ENCODE measurements at places on chromosomes 7 and 10. TPM values are rescaled to one million over a fixed set of nuclear protein-coding genes. Genes with fewer than 3 reads are reported as not detected.

DNA sequence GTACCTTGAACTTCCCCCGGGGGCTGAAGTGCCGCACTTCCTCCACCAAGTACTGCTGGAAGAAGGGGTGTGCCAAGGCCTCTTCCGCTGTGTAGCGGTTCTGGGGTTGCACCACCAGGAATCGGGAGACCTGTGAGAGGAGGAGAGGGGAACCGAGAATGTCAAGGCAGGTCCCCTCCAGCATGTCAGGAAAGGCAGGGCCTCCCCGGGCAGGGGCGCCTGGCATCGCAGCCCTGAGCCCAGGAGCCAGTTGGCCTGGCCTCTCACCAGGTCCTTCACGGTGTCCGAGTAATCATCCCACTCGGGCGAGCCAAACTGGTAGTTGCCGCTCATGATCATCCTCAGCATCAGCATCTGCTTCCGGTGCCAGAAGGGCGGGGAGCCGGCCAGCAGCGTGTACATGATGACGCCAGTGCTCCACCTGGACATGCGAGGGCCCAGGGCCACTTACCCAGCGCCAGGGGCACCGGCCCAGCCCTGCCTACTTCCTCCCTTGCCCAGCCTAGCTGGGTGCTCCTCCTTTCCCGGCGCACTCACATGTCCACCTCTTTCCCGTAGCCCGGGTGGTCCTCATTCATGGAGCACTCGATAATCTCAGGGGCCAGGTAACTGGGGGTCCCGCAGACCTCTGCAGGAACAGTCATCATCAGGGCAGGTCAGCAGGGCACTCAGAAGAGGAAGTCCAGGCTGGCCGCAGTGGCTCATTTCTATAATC, 11.0 kb downstream of the PHKG1 start:
- no peak for DNase-seq

DNA sequence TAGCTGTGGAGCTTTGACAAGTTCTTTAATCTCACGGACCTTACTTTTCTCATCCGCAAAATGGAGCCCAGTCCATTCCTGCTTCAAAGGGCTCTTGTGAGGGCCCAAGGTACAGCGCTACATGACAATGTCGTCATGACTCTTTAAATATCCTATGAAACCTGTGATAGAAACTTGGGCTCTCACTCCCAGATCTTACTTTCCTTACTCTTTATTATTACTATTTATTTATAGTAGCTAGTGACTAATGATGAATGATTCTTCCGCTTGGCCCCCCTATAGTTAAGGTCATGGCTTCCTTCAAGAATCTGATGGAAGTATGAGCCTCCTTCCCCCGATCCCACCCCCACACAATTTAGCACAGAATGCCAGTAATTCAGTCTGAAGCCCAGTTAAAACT, 41.9 kb downstream of the RBM20 start:
- no peak for DNase-seq

GRCh38 chr10:71946700-71947099, 17.5 kb upstream of the CHST3 start:
- DNase-seq = no peak

Gene NME8
- total RNA-seq = 0.06 TPM

DNA sequence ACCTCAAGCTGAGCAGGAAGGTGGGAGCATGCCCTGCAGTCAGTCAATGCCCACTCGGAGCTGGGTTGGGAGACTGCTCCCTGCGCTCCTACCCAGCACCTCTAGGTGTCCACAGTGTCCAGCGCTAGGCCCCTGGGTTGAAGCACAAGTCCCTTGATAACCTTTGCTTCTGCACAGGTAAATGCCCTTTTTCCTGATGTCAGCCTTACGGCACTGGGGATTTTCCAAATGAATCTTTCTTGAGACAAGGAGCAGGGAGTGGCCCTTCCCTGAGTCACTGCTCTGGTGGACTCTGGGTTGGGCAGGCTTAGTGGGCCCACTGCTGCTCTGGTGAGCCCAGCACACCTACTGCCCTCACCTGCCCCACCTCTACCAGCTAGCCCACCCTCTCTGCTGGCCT, 61.9 kb upstream of the OPN4 start:
- no peak for DNase-seq

DNA sequence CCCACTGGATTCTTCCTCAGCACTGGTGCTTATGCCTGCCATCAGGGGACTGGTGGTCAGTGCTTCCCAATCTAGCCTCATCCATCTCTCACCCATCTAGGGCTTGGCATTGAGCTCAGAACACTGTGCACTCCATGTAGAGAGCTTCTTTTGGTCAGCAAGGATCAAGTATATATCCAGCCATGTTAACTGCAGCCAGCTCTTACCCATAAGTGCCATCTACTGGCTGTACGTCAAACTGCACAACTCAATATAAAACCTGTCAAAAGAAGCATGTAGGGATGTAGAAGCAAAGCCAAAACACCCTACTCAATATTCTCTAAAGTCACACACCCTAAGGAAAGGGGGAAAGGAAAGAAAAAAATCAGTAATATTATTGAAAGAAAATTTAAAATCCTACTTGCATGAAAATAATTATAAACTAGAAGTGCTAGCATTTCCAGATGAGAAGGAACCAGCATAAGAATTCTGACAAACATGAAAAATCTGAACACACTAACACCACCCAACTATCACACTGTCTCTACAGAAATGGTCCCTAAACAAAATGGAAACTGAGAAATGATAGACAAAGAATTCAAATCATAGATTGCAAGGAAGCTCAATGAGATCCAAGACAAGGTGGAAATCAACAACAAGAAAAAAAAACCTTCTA, 531.1 kb upstream of the STEAP1 start:
- DNase-seq = peak; percentile 49

DNA sequence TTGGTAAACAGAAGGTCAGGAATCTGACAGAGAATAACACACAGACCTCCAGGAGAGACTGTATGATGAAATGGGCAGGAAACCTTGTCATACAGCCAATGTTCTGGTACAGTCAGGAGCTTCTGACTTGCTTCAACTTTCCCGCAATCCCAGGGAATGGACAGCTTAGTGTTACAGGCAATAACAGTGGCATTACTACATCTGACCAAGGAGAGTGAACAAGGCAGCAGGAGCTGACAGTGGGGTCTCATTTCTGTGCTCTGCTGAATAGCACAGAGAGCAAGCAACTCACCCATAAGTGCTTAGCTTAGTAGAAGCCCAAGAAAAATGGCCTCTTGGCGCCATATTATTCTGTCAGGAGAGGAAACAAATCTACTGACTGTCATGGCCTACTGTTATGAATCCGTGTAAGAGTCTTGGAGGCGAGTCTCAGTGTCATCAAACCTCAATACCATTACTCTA, 186.2 kb upstream of the MTPN start:
- no peak for DNase-seq

Gene PTPN20
- total RNA-seq = 0.42 TPM

Gene RARRES2
- total RNA-seq = 4.2 TPM

DNA sequence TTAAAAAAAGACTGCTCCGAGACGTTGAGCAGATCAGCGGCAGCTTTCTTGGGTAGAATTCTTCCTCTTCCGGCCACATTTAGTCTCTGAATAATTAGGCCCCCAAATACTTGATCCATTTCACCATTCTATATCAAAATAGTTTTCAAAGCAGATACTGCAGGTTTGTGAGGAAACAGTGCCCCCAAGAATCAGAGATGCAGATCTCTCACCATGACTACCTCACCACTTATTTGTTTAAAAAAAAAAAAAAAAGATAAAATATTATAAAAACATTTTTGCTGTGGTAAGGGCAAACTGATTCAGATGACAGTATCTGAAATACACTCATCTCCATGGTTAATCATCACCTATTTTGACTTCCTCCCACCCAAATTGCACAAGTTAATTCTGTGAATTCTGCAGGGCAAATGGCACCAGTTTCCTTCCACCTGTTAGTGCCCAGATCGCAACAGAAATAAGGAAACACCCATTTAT, 210.4 kb downstream of the FAM107B start:
- DNase-seq = no peak

DNA sequence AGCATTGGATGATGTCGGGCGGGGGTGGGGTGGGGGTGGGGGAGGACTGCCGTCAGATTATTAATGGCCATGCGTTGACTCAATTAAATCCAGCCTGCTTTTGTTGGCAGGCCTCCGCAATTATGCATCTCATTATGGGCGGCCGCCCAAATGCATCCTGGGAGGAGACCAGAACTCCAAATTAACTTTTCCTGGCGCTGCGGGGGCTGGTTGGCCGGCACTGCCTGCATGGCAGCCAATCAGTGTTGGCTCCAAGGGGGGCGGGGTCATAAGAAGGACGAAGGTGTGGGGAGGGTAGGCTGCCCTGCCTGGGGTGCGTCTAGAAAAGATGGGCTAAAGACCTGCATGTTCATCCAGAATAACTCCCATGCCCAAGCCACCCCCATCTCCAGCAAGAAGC, 83.9 kb upstream of the PAX2 start:
- DNase-seq = no peak

GRCh38 chr7:36379831-36380504, 9.7 kb upstream of the ANLN start:
- no peak for DNase-seq
